ENCODE measurements at places on chromosomes 7 and 10.
A peak's percentile ranks its signal among the peaks of the same experiment; 100 is the strongest.

DNA sequence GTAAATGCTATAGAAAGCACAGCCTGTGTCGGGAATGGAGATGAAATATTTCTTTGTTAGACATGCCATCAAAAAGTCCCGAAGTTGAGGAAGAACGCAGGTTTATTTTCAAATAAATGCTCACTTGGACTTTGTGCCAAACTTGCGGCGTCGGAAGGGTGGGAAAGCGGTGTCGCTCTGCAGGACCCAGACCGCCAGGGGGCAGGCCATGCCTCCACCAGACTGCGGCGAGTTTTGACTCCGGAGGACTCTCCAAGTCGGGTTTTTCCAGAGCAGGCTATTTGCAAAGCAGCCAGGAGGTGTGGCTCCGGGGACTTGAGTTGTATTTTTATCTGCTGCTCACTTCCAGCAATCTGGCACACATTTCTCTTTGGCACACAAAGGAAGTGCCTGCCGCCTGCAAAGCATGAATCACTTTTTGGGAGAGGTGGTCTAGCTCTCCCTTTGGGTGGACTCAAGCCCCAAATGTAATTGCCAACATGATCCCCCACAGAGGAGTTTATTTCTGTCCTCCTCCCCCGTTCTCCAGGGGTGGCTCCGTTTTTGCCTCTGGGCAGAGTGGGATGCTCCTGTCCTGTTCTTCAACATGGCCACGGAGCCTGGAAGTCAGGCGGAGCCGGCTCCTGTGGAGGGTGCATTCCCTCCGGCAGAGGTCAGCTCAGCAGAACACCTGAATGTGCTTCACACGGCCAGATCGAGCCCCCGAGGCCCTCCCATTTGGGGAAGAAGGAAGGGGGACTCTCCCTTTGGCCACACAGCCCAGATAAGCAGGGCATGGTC is 82.3 kb upstream of the GPR26 start:
- DNase-seq: peak; percentile 41

DNA sequence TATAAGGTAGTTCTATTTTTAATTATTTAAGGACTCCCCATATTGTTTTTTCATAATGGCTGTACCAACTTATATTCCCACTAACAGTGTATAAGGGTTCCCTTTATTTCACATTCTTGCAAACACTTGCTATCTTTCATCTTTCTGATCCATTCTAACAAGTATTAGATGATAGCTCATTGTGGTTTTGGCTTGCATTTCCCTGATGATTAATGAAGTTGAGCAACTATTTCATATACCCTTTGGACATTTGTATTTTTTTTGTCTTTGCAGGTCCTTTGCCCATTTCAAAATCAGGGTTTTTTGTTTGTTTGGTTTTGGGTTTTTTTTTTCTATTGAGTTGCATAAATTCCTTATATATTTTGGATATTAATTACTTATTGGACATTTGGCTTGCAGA is 107.2 kb downstream of the EPC1 start:
- no peak for DNase-seq

DNA sequence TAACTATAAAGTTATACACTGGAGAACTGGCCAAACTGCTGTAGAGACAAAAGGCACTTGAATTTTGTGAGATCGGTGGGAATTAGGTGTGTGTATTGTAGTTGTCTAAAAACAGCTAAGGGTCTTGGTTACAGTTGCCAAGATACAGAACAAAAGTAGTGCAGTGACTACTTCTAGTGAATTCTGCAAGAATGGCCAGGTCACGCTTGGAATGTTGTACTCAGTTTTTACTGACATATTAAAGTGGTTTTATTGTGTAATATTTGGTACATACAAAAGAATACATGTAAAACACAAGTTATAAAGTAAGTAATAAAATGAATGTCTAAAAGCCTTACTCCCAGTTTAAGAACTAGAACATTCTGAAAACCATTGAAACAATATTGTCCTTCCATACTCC is 42.4 kb downstream of the PRPF18 start:
- no peak for DNase-seq

DNA sequence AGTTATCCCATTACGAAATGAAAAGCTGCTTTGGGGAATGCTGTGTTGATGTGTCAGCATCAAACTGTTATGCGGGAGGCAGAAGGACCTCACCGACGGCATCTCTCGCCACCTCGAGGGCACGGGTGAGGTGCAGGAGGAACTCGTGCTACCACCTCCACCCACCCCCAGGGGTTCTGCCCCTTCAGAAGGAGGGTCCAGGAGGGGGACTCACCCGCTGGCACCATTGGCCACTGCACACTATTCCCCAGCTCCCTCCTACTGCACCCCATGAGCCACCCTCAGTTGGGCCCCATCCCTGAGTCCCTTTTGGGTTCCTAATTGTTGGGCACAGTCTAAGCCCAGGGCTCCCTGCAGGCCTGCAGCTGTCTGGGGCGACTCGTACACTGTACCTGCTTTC is 236.6 kb downstream of the PTPRN2 start:
- DNase-seq: no peak

DNA sequence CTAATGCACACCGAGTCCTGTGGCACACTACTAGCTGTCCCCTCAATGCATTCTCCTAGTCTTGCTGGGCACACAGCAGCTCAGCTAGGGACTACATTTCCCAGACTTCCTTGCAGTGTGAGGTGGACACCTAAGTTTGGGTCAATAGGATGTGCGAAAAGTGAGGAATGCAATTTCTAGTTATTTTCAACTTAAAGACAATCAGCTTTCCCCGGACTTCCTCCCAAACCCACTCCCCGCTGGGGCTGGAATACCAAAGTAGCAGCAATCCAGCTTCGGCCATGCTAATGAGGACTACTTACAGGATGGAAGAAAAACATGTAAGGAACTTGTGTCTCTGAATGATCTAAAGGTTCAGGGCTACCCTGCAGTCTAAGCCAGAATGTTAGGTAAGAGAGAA is 286.4 kb upstream of the LRRN3 start:
- no peak for DNase-seq

GRCh38 chr10:76306856-76307255 is 875.4 kb downstream of the LRMDA start:
- no peak for DNase-seq

- no peak for DNase-seq
Measured at GRCh38 chr10:51462076-51462779, 237.2 kb downstream of the CSTF2T start.

DNA sequence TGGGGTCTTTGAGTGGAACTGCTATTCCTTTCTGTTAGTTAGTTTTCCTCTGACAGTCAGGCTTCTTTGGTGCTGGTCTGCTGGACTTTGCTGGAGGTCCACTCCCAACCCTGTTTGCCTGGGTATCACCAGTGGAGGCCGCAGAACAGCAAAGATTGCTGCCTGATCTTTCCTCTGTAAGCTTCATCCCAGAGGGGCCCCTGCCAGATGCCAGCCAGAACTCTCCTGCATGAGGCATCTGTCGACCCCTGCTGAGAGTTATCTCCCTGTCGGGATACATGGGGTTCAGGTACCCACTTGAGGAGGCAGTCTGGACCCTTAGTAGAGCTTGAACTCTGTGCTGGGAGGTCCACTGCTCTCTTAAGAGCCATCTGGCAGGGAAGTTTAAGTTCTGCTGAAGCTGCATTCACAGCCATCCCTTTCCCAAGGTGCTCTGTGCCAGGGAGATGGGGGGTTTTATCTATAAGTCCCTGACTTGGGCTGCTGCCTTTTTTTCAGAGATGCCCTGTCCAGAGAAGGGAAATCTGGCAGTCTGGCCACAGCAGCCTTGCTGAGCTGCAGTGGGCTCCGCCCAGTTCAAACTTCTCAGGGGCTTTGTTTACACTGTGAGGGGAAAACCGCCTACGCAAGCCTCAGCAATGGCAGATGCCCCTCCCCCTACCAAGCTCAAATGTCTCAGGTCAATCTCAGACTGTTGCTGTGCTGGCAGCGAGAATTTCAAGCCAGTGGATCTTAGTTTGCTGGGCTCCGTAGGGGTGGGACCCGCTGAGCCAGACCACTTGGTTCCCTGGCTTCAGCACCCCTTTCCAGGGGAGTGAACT is 89.7 kb upstream of the CDK6 start:
- DNase-seq: no peak

DNA sequence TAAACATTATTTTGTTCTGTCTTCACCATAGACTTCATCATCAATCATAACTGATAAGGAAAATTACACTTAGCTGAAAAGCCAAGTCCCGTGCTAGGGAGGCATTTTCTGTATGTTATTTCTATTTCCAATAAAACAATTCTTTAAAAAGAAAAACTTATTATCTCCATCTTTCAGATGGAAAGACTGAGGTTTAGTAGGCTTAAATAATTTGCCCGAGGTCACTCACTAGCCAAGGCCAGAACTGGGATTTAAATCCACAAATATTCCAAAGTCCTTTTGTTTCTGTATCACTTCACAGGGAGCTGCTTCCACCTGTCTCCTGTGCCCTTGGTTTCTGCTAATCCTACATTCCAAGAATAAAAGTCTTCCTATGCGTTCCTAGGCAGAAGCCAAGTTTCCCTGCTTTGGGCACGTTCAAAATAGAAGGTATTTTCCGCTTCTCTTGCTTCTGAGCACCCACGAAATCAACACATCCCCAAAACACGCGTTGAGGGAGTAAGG is 732 bp downstream of the CPVL start:
- no peak for DNase-seq

- no peak for DNase-seq
Measured at GRCh38 chr7:116027786-116028185, 2.8 kb downstream of the TFEC start.

GRCh38 chr10:69742928-69743602 is 58.6 kb upstream of the COL13A1 start:
- no peak for DNase-seq

Measured in activated CD4-positive, CD25-positive, alpha-beta regulatory T cell treated with anti-CD3 and anti-CD28 coated beads, Interleukin-2, amount 50 U/mL, for 72 hours (primary cell).